ENCODE measurements at places on chromosomes 2 and 18.
A peak's percentile ranks its signal among the peaks of the same experiment; 100 is the strongest.

GRCh38 chr18:26495287-26495686, 53.1 kb downstream of the KCTD1 start:
- no peak for DNase-seq

GRCh38 chr2:238063414-238064189, 2.8 kb downstream of the SCLY start:
- no peak for DNase-seq

DNA sequence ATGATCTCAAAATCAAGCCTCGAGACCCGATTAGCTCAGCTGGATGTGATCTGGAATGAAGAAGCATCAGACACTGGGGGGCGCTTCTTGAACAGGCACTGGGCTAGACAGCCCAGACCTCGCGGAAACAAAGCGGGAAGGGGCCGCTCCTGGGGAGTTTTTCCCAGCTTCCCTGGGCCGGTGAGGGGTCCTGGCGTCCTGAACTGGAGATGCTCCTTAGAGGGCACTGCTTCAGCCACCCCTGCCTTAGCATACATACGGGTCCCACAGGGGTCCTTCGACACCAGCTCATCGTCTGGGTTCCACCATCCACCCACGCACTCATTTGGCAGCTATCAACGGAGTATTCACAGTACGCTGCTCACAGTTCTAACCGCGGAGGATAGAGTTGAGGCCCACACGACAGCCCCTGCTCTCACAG, 146.7 kb downstream of the TSN start:
- peak; percentile 22 for DNase-seq

DNA sequence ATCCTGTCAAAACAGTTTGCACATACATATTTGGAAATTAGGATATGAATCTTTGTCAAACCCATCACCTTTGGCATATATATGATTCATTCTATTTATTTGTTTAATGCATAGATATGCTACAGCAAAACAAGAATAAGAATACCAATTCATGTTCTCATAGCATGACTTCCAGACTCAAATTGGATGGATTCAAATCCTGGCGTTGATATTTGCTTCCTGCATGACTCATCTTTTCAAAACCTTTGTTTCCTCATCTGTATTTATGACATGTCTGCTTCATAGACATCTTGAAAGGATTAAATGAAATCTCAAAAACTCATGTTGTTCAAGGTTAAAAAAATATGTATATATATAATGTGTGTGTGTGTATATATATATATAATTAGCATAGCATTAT, 261.3 kb downstream of the MBD5 start:
- DNase-seq = no peak

- DNase-seq = no peak
Observed at GRCh38 chr2:188916736-188917135, 57.4 kb upstream of the COL3A1 start.

- no peak for DNase-seq
Observed at GRCh38 chr2:54081574-54081973, 33.8 kb upstream of the ACYP2 start.

- no peak for DNase-seq
Observed at GRCh38 chr2:74458938-74459363, 713 bp downstream of the WBP1 start.

- DNase-seq = no peak
Observed at GRCh38 chr2:218274586-218274985, 4.3 kb downstream of the PNKD start.

- DNase-seq = no peak
Observed at GRCh38 chr2:607172-607571, 70.0 kb downstream of the TMEM18 start.

DNA sequence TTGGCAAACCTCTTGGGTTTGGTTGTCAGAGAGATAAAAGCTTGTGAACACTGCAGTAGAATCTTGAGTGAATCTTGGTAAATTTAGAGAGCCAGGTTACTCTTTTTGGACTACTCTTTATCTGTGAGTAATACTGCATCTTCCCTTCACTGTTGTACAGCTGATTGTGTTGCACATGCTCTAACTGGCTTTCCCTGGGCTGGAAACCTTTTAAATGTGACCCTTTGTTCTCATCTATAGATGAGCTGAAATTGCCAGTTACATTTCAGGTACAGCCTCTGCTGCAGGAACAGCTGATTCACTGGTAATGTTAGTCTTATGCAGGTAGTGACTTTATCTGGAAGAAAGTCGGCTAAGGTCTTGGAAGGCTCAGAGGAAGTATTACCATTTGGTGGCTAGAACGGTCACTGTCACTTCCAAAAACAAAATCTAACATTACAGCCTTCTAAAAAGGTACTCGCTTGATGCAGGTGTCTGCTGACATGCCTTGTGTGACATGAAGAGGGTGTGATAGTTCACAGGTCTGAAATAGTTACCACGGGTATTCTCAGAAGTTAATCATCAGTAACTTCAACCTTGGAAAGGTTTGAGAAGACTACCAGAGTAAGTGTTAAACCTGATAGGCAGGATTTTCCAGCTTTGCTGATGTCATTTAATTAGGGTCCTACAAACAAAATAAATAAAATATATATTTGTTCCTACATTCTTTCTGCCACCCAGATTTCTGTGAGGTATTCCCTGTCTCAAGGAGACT, 851.1 kb downstream of the SLC4A3 start:
- no peak for DNase-seq

DNA sequence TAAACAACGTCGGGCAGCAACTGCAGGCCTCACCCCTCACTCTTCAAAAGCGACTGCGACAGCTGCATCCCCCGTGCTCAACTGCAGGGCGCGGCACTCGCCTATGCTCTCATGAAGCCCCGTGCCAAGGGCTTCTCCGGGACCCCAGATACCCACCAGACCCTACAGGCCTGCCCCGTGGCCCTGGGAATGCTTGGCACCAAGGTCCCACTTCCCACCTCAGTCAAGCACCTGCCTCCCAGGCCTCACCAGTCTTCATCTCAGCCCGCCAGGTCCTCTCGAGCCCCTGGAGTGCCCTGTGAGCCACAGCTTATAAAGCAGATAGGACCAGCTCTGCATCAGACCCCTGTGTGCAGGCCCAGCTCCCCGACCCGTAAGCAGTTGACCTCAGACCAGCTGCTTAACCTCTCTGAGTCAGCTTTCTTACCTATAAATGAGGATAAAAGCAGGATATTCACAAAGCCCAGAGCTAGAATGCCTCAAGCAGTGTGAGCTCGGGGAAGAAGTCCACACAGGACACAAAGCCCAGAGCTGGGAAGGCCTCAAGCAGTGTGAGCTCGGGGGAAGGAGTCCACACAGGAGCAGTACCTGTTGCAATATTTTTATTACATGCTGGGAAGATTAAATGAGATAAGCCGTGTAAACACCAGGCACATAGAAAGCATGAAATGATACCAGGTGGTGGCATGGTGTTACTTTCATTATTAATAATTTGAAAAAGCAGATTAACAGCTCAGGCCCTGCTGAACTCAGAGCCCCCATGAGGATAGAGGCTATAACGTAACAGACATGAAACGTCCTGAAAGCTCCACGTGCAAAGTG, 96.9 kb downstream of the HDAC4 start:
- no peak for DNase-seq

DNA sequence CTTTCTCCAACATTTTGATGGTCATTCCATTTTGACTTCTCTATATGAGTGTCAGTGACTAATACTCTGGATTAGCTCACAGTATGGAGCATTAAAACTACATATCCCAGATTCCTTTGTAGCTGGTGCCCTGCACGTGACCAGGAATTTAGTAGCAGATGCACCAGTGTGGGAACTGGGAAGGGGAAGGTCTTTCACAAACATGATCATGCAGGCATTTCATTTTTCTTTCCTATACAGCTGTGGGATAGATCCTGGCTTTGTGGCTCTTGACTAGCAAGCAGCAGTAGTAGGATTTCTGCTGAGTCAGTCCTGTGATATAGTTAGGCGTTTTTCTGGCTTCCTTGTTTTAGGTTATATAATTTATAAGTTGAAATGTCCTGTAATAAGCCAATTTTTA, 971.0 kb upstream of the CDH2 start:
- DNase-seq = no peak

DNA sequence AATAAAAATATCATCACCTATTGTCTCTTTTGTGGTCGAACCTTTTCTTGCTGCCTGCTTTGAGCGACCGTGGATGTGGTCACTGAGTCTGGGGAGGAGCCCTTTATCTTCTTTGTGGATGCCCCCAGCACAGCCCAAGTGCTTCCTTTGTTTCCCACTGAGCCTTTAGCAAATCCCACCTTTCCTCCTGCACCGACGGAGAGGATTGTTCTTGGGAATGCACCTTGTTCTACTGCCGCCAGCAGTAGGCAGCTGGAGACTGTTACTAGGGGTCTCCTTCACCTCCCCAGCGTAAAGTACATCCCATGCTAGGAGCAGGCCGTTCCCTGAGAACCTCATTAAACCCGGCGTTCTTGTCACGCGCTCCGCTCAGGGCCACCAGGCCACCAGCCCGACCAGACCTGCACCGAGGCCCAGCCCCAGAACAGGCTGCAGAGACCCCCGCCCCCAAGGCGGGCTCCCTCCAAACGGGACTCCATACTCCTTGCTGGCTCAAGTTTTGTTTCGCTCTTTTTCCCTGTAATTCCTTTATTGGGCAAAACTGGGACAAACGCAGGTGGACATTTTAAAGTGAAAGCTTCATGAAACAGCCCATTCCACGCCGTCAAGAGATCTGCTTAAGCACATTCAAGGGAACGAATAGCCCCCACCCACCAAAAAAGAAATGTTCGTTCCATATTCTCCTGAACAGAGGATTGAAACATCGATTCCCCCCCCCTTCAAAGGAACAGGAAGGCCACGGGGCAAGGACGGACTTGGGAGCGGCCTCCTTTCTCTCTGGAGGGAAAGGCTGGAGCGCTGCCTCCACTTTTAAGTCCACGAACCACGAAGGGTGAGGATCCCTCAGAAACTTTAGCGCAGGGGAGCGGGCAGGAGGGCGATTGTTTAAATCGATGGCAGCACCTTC, 1.1 kb upstream of the MAT2A start:
- peak; percentile 64 for DNase-seq
